ENCODE measurements at places on chromosomes 1 and 21.

GRCh38 chr1:58405660-58406059, 140.9 kb downstream of the OMA1 start:
- no peak for DNase-seq

- no peak for DNase-seq
Measured at GRCh38 chr1:17802945-17803344, 47.8 kb downstream of the ACTL8 start.

GRCh38 chr21:29477941-29478340, 179.2 kb downstream of the BACH1 start:
- no peak for DNase-seq

- DNase-seq: no peak
Measured at GRCh38 chr1:212625781-212626450, 17.4 kb downstream of the ATF3 start.

GRCh38 chr1:56788588-56788987, 30.6 kb downstream of the FYB2 start:
- DNase-seq: no peak

All from activated effector memory CD4-positive, alpha-beta T cell treated with Interleukin-2 at 50 U/mL for 16 hours (primary cell).